ENCODE measurements at places on chromosomes 1 and 21.

GRCh38 chr1:64822621-64823020 is 77.7 kb downstream of the RAVER2 start:
- DNase-seq, result peak; percentile 34

GRCh38 chr1:188706742-188707141 is 1770.9 kb downstream of the BRINP3 start:
- peak; percentile 95 for DNase-seq

DNA sequence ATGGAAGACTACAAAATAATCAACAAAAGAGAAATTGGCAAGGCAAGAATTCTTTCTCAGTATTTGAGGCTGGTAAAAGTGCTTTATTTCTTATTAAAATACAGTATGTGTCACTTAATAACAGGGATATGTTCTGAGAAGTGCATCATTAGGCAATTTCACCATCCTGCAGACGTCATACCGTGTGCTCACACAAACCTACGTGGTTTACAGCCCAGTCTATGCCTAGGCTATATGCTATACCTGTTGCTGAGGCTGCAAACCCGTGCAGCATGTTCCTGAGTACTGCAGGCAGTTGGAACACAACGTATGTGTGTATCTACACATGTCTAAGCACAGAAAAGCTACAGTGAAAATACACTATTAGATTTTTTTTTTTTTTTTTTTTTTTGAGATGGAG is 2.7 kb upstream of the CCDC27 start:
- DNase-seq, result no peak

- no peak for DNase-seq
Observed at GRCh38 chr1:226993814-226994585, 53.9 kb downstream of the COQ8A start.

GRCh38 chr1:178772952-178773351 is 47.9 kb downstream of the RALGPS2 start:
- DNase-seq, result no peak

- DNase-seq, result no peak
Observed at GRCh38 chr1:34419663-34420136, 243.0 kb downstream of the C1orf94 start.

DNA sequence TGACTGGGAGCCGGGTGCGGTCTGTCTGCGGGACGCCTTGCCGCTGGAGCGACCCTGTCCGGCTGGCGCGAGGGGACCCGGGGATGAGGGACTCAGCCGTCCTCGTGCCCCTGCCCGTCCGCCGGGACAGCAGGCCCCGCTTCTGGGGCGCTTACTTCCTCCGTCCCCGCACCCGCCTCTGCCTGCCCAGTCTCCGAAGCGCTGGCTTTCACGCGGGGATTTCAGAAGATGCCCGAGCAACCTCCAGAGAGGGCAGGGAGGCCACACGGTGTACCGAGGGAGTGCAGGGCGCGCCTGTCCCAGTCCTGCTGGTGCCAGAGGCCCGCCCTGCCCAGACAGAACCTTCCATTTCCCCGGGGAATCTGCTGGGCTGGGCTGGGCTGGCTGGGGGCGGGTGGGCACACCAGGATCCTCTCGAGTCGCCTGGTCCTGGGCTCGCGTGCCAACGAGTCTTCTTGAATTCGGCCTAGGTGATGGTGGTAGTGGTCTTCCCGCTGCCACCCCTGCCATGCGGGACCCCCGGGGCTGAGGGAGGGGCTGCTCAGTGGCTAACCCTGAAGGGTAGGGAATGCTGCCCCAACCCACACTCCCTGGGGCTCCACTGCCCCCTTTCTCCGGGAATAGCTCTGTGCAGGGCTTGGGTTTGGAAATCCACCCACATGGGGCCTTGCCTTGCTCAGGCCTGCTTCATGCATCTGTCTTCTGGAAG is 2.5 kb upstream of the TRPM2 start:
- DNase-seq, result no peak

DNA sequence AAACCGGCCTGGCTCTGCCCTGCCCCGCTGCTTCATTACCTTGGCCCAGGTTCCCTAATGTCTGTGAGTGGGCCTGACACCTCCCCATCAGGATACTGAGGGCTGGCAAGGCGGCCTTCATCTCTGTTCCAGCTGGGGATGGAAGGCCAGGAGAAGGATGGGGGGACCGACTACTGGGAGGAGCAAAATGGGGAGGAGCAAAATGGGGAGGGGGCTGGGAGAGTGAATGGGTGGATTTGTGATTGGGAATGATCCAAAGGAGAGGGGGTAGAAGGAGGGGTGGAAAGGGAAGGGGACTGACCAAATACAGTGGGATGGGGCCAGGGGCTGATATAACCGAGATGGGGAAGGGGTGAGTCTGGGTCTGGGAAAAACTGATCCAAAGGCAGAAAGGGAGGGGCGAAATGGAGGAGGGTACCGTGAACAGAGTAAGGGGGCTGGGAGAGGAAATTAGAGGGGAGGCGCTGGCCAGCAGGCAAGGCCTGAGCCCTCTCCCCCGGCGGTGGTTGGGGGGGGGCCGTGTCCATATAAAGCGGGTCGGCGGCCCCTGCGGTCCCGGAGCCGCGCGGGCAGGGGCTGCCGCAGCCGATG is at the start of gene FOXE3:
TSS of gene FOXE3 (plus strand) at position 558 of the 591 bp plus-strand sequence. CDS start at position 589, 31 bp downstream.
- no peak for DNase-seq

GRCh38 chr1:160376525-160377131 is 9.8 kb downstream of the NHLH1 start:
- peak; percentile 46 for DNase-seq

DNA sequence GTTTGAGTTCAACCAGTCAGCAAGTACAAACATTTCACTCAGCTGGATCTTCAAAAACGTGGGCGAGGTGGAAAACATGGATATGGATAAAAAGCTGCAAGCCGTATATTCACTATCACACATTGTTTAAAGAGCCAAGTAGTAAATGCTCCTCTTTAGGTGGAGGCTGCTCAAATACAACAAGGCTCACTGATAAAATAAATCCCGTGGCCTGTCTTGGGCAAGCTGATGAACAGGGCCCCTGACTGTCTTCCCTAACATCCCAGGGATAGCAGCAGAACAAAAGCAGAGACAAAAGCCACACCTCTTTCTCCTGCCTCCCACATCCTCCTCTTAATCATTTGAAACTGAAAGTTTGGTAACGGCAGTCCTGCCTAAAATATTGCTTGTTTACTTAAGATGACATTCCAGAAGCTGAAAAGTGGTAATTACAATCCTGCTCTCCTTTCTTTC is 357.7 kb downstream of the TTLL7 start:
- DNase-seq, result peak; percentile 3

GRCh38 chr1:228000836-228001563 is 5.8 kb upstream of the WNT3A start:
- no peak for DNase-seq

DNA sequence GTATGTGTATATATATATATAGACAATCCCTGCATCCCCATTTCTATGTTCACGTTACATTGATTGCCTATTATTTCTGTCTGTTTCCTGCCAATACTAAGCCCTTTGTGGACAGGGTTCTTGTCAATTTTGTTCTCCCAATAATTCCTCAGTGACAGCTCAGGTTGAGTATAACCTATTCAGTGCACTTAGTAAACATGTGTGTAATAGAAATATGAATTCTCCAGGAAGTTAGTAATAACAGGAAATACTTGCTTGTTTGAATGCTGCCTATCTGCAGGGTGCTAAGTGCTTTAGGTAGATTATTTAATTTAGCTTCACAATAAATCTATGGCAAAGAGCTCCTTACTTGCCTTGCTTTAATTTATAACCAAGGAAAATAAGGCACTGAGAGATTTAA is 52.8 kb upstream of the PTGFR start:
- no peak for DNase-seq

- peak; percentile 33 for DNase-seq
Observed at GRCh38 chr21:36627242-36627641, 71.7 kb upstream of the SIM2 start.

DNA sequence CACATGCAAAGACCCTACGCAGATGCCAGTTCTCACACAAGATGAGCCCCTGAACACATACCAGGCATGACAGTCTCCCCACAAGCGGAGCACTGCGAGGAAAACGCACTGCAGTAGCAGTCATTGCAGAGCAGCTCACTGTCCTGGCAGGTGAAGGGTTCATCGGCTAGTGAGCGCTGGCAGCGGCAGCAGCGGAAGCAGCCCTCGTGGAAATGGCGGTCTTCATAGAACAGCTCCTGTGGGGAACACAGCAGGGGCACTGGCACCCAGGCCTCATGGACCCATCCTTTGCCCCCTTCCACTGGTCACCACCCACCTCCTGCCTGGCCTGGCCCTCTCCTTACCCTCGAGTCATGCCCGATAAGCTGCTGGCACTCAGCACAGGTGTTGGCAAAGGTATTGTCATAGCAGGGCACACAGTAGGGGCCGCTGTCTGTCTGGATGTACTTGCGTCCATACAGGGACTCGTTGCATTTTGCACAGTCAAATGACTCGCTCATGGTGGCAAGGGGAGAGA is 6.3 kb downstream of the FHL3 start:
- DNase-seq, result no peak

- DNase-seq, result no peak
Observed at GRCh38 chr1:106956721-106957120, 99.8 kb upstream of the PRMT6 start.

- peak; percentile 87 for DNase-seq
Observed at GRCh38 chr1:51063121-51063520, 38.9 kb upstream of the C1orf185 start.

DNA sequence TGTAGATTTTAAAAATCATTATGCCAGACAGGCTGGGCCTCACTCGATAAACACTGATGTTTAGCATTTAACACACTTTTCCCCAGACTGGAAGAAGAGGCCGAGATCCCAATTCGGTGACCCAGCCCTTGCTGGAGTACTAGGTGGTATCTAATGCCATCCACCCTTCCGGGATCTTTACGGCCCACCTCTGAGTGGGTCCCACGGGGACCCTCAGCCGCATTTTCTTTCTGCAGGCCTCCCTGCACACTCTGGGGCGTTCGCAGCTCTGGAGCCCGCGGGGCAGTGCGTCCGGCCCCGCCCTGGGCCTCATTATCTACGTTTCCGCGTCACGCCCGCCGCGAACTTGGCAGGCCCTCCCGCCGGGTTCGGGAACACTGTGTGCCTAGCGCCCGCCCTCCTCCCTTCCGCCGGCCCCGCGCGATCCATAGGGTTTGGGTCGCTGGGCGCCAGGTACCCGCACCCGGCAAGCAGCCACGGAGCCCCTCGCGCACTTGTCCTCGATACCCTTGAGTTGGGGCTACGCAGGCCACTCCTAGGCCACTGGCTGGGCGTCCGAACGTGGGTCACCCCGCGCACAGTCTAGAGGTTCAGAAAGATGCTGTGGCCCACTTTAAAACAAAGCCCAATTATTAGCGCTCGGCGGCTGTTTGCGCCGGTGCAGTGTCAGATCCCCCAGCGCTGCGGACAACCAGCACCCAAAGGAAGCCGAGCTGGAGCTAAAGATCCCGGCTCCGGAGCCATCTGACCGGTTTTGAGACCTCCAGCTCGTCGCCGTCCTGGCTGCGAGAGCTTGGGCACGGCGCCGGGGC is 950 bp upstream of the EVA1C start:
- peak; percentile 65 for DNase-seq

All from mammary epithelial cell (primary cell).